ENCODE measurements at places on chromosomes 7 and 10. TPM values are rescaled to one million over a fixed set of nuclear protein-coding genes. Genes with fewer than 3 reads are reported as not detected.

Gene NODAL
- total RNA-seq, result not detected

Gene ANKRD1
- total RNA-seq, result not detected

- DNase-seq, result no peak
Measured at GRCh38 chr10:86706977-86707376, 38.7 kb downstream of the LDB3 start.

DNA sequence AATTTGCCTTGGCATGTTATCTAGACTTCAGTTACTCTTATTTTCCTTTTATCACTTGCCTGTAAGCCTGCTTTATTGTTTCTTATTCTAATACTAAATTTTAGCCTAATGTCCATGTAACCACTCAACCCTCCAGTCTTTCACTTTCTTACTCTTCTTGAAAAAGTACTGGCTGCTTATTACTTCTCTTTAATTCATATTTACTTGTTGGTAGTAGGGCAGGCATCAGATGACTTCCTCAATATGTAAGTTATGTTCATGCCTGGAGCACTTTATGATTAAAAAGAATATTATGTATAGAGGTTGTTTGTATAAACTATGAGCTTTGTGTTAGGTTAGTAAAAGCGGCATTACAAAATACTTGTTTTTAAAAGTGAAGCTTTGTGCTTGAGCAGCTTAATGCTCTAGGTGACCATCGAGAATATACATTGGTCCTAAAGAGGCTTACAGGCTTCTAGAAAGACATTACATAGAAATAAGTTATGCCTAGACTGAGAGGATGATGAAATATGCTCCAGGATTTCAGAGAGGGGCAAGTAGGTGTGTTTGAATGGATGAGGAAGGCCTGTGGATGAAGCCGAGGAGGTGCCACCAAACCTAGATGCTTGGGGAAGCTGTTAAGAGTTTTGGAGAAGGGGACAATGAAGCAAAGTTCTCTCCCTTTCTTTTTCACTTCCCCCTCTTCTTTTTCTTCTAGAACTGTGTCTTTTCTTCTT, 207.1 kb upstream of the HDAC9 start:
- DNase-seq, result no peak

GRCh38 chr10:2223548-2224320, 486.4 kb upstream of the ADARB2 start:
- no peak for DNase-seq

GRCh38 chr7:121278120-121279021, 50.4 kb upstream of the WNT16 start:
- no peak for DNase-seq

DNA sequence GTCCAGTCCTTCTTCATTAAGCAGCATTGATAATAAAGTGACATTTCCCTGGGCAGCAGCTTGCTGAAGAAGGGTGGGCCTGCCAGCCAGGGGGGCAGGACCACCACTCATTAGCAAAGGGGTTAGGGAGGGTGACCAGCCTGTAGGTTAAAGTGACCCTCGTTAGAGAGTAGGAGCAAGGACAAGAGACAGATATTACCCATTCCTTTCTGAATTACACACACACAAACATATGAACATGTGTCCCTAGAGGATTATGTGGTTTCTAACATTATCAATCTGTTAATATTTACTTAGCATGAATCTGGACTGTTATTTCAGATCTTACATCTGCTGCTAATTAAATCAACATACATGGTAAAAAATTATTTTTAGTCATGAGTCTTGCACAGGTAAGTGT, 88.9 kb downstream of the CTTNBP2 start:
- DNase-seq, result no peak

DNA sequence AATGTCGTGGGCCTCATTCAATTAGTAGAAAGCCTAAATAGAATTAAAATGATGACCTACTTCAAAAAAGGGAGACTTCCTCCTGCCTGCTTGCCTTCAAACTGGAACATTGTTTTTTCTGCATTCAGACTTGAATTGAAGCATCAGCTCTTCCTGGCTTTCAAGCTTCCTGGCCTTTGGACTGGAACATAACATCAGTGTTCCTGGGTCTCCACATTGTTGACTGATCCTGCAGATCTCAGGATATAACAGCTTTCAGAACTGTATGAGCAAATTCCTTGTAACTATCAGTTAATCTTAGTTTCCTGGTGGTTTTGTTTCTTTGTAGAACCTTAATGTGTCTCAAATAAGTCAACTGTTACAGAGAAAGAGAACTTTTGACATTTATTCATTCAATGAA, 18.6 kb downstream of the MAGI2 start:
- DNase-seq, result no peak

DNA sequence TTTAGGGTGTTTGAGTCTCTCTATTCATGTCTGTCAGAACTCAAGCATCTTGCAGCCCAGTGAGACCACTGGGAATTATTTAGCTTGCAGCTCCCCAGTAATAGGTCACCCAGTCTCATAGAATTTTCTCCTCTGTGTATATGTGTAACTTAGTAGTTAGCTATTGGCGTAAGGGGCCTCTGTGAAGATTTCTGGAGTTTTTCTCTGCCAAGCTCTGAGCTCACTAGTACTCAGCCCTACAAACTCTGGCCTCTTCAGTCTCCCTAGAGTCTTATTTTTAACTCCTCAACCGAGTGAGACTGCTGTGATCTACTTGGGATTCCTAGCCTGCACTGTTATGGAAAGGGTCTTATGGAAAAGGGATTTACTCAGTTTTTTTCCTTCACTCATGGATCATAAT, 90.2 kb downstream of the PPP1R9A start:
- no peak for DNase-seq

DNA sequence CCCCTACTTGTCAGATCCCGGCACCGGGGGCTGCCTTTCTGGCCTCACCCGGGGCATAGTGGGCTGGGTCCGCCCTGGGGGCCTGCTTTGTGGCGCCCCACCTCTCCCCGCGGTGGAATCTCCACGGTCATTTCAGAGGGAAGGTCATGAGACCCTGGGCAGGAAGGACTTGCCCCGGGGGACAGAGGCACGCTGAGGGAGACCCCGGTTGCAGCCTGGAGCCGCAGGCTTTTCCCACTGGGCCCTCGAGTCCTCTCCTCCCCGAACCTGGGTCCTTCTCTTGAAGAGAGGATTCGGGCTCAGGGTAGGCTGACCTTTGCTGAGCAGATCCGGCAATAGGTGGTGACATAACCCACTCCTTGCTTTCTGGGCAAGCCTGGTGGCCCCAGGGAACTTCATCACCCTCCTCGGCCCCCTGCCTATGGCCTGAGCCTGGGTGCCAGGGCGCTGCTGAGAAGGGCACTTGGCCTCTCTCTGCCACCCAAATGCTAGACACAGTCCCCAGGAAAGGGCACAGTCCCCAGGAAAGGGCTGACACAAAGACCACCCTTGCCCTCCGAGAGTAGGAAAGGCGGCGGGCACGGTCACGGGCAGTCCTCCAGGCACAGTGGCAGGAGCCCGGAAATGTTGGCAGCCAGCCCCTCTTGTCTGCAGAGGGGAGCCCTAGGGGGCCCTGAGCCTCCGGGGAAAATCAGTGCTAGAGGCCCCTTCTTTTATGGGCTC, 36.2 kb downstream of the FKBP6 start:
- no peak for DNase-seq
